CD4-positive, alpha-beta T cell treated with Interferon alpha-2 for 1 hour (primary cell): ENCODE measurements at places on chromosomes 13 and 19.

- no peak for DNase-seq
These were observed 16.0 kb downstream of the IZUMO4 start for GRCh38 chr19:2112516-2113320.

DNA sequence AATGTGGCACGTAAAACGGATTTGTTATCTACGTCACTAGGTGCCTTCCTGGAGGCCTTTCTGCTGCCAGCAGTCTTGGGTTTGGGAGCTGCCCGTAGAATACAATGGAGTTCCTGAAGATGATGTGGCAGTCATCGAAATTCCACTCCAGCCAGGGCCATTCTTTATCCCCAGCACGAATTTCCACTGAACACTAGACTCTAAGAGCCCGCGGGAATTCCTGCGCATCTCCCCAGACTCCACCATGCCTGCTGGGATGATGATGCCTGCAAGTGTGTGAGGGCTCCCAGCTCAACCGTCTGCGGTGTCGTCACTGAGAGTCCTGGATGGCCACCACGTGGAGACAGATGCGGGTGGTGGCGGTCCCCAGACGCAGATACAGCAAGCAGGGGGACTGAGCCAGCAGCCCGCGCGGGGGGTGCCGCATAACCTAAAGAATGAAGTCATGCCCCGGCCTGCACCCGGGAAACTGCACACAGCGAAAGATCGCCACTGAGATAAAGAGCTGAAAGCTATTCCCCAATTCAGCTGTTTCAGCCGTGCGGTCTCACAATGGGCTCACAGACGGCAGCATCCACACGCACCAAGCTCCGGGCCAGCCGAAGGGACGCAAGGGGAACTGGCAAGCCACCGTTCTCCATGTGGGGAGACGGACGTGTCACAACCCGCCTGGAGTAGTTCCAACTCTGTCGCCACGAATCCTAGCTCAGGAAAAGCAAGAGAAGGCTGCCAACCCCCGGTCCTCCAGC, 41.1 kb downstream of the COL4A1 start:
- no peak for DNase-seq

DNA sequence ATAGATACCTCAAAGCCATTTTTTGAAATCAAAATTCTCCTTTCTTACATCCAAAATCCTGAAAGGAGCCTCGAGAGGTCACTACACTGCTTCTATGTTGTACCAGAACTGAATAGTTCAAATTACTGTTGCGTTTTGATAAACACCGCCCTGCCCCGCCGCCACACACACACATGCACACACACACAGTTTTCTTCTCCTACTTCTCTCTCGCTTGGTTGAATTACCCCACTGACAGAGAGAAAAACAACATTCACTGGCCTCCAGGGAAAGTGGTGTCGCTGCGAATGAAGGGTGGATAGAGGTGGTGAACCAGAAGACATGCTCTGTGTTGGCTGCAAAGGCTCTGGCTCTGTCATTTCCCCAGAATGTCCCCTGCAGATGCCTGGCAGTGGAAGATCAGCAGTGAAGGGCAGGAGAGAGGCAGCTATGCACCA, 183.4 kb upstream of the RFC3 start:
- no peak for DNase-seq

- DNase-seq: no peak
These were observed 40.2 kb downstream of the CCNE1 start for GRCh38 chr19:29851769-29852521.

- DNase-seq: peak; percentile 60
These were observed at the start of gene SLC8A2 for GRCh38 chr19:47471733-47472457. Gene SLC8A2 (minus strand): TSS chr19:47471893. CDS start chr19:47466403, 5,490 bp downstream.

DNA sequence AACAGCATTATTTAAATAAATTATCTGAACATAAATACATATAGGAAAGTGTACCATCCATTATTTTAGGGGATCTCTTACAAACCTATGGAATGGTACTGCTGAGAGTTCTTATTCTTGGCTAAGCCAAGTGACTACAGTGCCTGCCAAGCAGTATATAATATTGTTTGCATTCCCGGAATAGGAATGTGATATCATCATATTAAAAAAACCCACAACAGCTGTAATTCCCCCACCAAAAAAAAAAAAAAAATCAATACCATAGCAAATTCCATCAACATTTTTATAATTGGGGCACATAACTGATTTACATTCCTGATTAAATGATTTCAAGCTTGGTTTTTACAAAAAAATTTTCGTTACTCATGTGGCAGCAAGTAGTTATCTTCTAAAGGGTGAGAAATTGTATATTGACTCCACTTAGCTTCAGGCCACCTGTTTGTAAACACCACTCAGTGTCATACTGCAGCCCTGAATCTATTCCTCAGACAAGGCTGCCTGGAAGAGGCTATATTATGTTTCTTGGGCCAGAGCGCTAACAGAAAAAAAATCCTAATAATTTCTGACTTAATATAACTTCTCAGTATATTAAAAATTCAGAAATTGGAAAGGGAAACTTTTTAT, 278.1 kb downstream of the DNAJC15 start:
- no peak for DNase-seq

GRCh38 chr13:44508562-44509077, 67.5 kb downstream of the TSC22D1 start:
- no peak for DNase-seq

- DNase-seq: no peak
These were observed 21.9 kb downstream of the ZNF763 start for GRCh38 chr19:11986754-11987153.

- DNase-seq: peak; percentile 42
These were observed 8.3 kb upstream of the CDC42EP5 start for GRCh38 chr19:54481326-54481930.

- no peak for DNase-seq
These were observed 133.7 kb downstream of the GGACT start for GRCh38 chr13:100454876-100455275.

DNA sequence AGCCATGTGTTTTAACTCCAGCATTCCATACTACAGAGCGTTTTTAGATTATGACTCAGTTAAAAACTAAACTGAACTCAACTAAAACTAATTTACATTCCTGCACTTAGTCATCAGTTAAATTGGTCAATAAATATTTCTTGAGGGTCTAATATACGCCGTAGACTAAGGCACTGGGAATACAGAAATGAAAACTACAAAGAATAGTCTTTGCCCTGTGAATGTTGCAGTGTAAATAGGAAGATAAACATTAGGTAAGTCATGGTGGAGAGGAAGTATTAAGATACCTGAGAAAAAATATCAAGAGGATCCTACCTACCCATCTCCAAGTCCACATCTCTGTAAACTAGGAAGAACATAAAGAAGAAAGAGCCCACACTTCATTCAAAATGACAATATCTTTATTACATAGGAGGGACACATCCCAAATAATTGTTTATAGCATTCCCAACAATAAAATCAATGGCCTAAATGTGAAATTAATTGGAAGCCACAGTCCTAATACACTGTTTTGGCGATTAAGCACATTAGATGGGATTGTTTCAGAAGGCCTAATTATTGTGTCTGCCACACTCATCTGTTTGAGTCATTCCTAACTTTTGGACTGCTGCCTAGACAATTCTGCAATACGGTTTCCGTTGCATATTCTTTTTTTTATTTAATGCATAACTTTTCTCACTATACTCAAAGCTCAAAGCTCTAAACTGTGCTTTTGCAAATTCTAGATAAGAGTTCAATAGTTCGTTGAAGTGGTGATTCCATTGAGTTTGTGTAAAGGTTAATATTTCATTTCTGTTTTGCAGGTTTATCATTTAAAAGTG, 52.9 kb downstream of the MBNL2 start:
- no peak for DNase-seq

DNA sequence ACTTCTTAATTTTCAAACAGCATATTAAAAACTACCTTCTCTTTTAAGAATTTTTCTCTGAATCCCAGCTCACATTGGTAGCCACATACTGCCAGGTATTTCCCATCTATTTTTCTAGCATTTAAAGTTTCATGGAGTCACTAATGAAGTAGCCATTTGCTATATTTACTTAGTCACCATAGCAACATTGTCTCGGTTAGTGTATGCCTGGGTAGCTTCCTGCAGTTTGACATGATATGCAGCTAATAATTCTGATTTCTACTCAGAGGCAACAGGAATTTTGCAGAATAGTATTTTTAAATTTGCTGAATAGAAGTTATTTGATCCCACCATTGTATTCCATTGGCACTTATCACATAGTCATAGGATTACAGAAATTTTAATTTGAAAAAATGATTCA, 30.9 kb upstream of the KCTD4 start:
- no peak for DNase-seq

DNA sequence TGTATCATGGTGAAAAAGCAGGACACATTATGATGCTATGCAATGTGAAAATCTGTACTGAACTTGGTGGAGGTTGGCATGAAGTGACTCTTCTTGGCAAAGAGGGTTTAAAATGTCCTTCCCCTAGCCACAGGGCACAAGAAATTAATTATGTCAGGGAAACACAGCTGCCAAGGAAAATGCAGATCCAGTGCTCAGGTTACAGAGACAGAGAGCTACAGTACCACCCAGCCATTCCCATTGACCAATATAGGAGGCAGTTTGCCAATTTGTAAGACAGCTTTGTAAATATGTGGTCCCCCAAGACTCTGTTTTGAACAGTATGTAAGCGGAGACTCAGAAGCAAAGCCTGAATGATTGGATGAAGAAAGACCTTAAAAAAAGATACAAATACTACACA, 69.4 kb upstream of the KLF12 start:
- DNase-seq: no peak
